HS-5 (cell line): ENCODE measurements at places on chromosomes 6 and 20.

DNA sequence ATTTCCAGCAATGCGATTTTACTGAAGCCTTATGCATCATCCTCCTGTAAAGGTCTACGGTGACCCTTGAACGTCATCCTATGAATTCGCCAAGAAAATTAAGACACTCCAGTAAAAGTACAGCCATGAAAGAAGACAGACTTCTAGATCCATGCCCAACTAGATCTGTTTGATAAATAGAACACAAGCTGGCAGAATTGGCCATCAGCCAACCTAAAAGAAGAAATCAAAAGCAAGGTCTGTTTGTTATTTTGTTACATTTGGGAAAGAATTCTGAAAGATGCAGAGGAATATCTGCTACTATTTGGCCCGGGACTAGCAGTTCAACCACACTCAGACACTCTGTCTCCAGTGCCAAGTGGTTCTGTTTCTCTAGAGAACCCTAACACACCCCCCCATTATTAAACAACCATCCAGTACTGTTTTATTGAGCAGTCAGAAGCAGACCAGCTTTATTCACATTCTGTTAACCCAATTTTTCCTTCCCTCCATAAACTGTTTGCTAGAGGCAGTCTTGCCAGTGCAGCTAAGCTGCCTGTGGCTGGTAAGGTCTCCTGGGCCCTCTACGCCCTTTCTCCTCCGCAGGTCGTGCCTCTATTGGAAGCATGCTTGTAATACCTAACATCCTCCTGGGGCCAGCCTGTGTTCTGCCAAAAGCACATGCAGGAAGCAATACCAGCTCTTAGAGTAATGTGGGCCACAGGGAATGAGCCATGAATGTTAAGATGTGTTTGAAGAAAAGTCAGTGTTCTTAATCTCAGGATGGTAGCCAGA lies 30.7 kb downstream of the LY86 start:
- no peak for DNase-seq

DNA sequence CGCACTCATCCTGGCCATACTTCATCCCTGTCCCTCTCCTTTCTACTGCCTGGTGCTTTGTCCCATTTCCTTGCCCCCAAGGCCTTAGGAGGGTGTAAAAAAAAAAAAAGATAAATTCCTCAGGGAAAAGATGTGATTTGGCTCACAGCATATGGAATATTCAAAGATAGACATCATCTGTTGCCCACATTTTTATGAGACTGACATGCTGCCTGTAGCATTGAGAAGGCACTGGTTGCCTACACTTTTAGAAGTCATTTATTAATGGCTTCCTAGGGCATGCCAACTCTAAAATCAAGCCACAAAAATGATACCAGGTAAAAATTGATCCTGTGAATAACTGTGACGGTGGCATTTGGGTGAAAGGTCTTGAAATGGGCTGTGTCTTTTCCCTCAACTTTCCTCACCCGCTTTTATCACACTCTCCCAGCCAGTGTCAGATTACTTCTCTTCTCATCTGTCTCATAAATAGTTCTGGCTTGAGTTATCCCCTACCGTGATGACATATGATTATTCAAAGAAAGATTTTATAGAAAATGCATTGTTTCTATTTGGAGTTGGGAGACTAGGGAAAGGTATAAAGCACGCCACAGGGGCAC lies 139.4 kb downstream of the CARMIL1 start:
- DNase-seq, result no peak

GRCh38 chr6:45171380-45171779 lies 156.8 kb upstream of the RUNX2 start:
- no peak for DNase-seq

DNA sequence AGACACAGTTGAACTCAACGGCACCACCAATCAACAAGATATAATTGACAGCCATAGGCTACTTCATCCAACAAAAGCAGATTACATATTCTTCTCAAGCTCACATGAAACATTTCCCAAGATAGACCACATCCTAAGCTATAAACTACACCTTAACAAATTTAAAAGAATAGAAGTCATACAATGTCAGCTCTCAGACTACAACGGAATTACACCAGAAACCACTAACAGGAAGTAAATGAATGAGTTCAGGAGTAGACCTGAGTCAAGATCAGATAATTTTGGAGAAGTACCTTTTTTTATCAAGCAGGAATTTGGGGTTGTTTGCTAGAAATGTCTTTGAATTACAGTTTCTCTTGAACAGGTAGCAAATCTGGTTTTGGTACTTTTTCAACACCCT lies 237.8 kb downstream of the TBX18 start:
- no peak for DNase-seq

- no peak for DNase-seq
These were observed 2.2 kb downstream of the ADISSP start for GRCh38 chr20:3765171-3765882.

DNA sequence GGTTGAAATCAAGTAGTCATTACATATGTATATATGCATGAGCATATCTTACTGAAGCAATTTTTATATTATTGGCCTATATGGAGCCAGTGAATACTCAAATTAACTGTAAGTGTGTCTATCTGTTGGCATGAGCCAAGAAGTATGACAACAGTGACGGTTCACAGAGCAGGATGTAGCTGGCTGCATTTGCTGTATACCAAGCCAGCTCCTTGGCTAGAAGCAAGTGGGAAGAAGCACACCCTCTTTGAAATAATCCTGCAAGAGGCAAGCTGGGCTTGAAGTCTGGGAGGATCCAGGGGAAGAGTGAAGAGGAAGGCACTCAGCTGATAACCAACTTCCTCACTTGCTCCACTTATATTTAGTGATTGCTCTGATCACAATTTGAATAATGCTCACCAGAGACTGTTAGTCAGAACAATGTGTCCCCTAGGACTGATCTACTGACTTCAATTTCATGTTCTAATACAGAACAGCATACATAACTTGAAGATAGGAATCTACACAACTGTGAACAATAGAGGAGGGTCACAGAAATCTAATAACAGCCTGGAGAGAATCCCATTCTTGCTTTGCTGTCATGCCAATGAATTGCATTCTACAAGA lies 497.3 kb downstream of the PRKN start:
- no peak for DNase-seq

DNA sequence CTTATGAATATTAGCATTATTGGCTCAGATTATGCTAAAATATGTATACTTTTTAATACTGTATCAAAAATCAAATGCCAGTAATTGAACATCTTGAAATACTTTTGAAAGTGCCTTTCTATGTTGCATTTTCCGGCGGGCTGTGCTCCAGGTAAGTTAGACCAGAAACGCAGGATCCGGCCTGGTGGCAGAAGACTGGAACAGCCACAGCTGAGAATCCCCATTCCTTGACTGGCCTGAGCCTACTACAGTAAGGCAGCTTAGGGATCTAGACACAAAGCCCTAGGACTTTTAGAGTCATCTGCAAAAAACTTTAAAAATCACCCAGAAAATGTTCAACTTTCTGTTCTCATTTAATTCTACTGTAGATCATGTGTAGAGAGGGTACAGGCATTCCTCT lies 138.8 kb upstream of the C6orf118 start:
- DNase-seq, result no peak

DNA sequence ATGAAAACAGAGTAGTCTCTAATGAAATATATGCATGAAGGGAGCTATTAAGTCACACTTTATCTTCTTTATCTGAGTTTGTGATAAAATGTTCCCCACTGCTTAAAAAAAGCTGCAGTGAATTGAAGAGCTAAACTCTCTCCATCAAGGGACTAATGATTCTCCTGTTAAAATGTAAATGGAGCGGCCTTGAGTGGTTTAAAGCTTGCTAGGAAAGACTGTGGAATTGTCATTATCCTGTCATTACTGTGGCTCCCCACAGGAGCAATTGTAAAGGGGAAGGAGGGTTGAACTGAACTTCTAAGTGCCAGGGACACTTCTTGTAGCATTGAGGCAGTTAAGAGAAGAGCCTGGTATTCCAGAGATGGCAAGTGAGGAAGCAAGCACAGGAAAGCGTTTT lies 17.3 kb upstream of the CNR1 start:
- DNase-seq, result no peak

GRCh38 chr6:160160450-160160849 lies 38.8 kb downstream of the SLC22A1 start:
- DNase-seq, result no peak

DNA sequence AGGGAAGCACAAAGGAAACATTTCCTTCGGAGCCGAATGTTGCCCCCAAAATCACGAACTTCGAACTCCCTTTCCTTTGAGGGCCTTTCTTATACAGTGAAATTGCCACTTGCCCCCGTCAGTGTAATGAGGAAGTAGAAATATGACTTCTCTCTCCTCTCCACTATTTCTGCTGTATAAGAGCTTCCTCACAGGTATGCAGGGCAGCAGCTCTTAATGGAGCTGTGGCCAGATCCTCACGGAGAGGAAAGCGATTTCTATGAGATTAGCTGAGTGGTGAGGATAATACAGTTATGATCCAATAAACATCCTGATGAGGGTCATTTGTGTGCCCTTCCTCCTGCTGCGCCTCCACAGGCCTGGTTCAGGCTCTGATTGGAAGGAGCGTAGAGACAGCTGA lies 10.8 kb upstream of the CPNE5 start:
- no peak for DNase-seq
